ENCODE measurements at places on chromosomes 1 and 21.

DNA sequence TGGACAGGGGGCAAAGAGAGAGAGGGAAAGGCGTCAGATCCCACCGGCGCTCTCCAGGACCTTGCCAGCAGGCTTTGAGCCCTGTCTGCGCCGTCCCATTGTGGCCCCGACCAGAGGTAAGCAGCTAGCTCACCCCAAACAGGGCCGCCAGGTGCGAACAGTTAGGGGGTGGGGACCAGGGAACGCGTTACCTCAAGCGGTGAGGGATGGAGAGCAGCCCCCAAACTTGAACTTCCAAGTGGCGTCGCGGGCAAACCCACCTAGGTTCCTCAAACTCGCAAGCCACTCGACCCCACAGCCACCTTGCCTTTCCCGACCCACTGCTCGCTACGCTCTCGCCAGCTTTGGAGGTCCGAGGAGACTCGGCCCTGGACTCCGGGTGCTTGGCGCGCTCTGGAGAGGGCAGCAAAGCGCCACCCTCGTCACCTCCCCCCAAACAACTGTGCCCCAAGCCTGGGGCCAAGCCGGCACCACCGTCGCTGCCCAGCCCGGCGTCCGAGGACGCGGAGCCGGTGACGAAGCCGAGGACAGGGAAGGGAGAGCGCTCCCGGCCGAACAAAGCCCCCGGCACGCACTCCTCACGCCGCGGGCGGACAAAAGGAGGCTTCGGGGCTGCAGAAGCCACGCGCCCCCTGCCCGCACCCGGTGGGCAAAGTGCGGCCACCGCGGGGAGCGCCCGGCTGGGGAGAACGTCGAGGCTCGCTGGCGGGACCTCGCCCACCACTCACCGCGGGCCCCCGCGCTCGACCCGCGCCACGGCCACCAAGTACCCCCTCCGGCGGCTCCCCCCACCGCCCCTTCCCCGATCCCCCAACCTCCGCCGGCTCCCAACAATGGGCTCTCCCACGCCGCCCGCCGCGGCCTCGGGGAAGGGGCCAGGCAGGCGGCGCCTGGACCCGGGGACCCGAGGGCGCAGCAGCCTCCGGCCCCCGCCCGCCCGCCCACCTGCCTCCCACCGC lies 976 bp downstream of the SSBP3 start:
- DNase-seq: peak; percentile 49

DNA sequence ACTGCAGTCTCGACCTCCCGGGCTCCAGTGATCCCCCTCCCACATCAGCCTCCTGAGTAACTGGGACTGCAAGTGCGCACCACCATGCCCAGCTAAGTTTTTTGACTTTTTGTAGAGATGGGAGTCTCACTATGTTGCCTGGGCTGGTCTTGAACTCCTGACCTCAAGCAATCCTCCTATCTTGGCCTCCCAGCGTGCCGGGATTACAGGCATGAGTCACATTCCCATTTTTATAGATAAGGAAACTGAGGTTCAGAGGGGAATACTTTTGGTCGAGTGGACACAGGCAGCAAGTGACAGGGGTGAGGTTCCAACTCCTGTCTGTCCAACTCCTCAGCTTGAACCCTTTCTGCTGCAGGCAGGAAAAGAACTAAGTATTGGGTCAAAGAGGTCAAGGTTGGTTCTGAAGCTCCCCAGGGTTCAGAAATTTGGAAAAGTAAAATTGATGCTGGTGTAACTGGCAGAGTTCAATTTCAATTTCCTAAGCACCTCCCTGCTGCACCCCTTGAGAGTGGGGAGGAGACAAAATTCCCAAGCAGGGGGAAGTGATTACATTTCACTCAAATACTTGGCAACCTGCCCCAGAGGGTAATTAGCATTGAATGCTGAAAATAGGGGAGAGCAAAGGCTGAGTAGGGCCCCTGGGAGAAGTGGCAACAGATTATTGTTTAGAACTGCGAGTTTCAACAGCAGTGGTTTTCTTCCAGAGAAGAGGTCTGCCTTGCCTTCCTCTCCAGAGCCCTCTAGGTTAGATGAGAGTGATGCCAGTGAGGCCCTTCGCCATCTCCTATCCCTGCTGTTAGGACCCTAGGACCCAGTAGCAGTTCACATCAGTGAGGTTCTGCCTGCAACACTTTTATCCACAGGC lies 17.5 kb upstream of the ALPL start:
- DNase-seq: no peak

DNA sequence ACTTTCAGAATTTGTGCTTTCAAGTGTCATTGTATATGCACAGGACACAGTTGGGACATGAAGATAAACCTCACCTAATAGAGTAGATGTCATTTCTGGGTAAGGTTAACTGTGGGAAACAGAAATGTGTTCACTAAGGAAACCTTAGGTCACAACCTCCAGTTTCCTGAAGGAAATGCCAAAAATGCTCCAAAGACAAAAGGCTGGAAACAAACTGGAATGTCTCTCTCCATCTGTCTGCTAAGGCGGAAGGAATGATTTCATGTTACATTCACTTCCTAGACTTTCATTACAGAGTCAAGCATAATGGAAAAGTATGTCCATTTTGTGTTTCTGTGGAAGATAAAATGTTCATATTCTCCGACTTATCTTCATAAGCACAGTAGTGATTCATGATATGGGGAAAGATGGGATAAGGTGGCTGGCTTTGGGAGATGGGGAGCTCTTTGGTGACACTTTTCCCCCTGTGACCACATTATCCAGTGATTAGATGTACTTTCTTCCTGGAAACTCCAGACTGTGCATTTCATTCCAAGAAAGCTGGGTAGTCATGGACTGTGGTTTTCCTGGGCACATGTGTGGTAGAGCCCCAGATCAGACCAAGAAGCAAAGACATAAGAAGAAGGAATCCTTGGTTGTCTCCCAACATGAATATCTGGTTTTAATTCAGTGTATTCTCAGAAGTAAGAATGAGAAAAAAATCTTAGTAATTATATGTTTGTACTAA lies 5.7 kb downstream of the S1PR1 start:
- DNase-seq: no peak

DNA sequence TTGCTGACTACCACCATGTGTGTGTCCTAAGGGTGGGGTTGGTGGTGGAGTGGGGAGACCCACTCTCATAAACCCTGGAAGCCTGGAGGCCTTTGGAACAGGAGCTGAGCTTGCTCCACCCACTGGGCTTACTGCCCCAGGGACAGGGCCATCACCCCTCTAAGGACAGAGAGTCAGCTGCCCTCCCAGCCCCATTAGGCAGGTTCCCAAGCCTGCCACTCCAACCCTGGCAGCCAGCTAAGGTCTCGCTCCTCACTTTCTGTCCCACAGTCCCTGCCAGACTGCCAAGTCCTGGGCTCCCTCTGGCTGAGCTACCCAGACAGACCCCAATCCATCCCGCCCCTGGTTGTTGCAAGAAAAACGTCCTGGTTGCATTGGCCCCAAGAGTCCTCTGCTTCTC lies 3.8 kb downstream of the NT5C1A start:
- DNase-seq: no peak

GRCh38 chr1:166273618-166274017 lies 106.8 kb upstream of the FAM78B start:
- no peak for DNase-seq

DNA sequence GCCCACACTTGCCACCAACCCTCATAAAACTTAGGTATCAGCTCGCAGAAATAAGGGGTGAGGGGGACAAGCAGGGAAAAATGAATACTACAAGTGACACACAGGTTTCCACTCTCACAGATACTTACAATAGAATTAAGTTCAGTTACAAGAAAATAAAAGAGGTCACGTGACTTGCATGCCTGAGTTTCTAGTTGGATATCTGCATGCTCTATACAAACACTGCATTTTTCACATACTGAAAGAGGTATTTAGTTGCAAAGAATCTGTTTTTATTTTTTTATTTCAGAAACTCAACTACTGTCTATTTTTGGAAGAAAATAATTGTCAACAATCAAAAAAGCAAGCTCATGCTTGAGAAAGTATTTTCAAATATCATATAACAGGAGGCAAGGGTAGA lies 43.5 kb downstream of the DPYD start:
- no peak for DNase-seq

DNA sequence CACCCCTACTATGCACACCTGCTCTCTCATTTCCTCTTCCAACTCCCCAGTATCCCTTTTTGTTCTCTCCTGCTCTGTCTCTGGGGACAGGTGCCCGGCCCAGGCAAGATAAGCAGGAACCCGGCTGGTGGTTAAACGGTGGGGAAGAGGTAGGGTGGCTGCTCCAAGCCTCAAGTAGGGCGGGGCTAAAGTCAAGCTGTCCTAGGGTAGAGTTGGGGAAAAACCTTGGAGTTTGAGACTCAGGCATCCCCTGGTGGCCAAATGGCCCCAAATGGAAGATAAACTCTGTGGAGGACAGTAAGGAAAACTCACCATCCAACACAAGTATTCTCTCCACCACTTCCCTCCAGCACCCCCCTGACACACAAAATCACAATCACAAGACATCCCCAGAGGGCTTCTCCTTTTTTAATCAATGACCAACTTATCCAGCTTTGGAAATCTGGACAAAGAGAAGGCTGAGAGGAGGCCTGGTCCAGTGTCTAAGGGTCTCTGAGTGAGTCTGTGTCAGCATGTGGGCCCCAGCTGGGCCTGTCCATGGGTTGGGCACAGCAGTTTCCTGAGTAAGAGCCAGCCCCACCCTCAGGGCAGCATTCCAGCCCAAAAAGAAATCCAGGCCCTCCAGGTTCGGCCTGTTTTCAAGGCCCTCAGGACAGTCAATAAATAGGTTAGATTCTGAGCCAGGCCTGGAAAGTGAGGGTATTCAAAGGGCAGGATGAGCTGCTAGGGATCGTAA lies 9.8 kb downstream of the POMGNT1 start:
- DNase-seq: no peak

GRCh38 chr1:203276916-203277545 lies 28.3 kb upstream of the BTG2 start:
- DNase-seq: peak; percentile 43

GRCh38 chr1:166721145-166721544 lies 118.1 kb upstream of the POGK start:
- DNase-seq: no peak

- DNase-seq: no peak
These were observed 17.9 kb upstream of the OR2B11 start for GRCh38 chr1:247475793-247476192.

- no peak for DNase-seq
These were observed 68.2 kb downstream of the TMEM53 start for GRCh38 chr1:44605914-44606615.

GRCh38 chr1:174469052-174469451 lies 21.3 kb downstream of the GPR52 start:
- DNase-seq: no peak

- DNase-seq: no peak
These were observed 31.4 kb downstream of the RHBG start for GRCh38 chr1:156400191-156400935.

DNA sequence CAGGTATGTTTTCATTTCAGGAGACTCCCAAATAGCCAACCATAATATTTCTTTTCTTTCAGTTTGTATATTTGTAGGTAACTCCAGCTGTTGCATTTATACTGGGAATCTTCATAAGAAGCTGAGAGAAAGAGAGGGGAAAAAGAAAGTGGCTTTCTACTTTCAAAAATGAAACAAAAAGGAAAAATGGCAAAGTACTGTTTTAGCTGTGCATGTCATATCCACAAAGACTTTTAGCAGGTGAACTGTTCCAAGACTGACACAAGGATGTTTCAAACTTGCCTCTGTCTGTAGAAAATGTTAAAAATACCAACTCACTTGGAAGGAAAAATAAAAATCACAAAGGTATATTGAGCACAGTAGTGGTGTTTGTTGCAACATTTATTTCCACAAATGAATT lies 41.9 kb upstream of the CACYBP start:
- no peak for DNase-seq

DNA sequence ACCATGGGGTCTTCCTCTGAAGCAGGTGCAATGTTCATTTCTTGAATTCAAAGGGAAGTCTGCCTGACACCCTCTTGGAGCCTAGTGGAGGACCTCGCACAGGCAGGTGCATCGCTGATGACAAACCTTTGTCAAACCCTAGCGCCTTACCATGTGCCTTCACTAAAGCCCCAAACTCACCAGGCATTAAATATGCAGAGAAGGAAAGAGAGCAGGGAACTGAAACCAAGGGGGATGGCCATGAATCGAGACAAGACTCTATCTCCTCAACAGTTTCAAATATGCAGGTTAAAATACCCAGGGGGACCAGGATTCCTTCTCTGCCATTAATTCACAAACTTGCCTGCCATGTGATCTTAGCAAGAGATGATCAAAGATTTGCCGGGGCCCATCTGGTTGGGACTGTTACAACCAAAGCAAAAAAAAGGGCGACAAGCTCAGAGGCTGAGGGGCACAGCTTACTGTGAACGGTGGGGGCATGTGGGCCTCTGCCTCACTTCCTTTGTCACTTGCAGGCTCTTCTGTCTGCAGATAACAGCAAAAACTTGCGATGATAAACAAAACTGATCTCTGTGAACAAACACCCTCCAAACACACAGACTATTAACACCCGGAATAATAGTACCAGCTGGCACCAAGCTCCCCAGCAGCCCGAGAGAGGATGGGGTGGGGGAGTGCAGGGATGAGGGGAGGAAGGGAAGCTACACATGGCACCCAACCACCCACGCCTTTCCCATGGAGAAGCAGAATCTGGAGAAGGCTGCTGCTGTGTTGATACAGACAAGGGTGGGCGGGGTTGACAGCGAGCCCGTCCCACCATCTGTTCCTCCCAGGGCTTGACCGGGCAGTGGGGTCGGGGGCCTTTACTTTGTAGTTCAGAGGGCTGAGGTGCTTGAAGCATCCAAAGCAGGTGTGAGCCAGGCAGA lies 33.9 kb downstream of the TMEM63A start:
- DNase-seq: peak; percentile 49

GRCh38 chr1:179707406-179707805 lies 35.7 kb upstream of the FAM163A start:
- DNase-seq: no peak

DNA sequence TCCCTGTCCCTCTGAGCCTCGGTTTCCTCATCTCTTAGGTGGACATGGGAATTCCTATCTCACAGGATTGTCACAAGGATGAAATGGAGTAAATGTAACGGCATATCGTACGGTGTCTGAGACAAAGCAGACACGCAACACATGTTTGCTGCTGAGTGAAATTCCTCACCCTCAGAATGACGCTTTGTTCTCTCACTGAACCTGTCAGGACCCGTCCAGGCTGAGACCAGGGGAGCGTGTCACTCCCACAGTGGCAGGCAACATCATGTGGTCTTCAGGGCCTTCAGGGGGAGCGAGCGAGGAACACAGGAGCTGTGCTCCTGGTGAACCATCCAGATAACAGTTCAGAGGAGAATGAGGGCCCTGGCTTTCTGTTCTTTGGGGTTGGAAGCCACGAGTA lies 74.2 kb downstream of the TOMM20 start:
- DNase-seq: no peak

- DNase-seq: no peak
These were observed 167.3 kb upstream of the KCNJ6 start for GRCh38 chr21:38083535-38083934.

Data from CD4-positive, alpha-beta T cell treated with Interleukin-6 for 4 hours (primary cell).